ENCODE measurements at places on chromosomes 4 and X.

- DNase-seq: no peak
Measured at GRCh38 chrX:12383196-12383595, 244.9 kb downstream of the FRMPD4 start.

DNA sequence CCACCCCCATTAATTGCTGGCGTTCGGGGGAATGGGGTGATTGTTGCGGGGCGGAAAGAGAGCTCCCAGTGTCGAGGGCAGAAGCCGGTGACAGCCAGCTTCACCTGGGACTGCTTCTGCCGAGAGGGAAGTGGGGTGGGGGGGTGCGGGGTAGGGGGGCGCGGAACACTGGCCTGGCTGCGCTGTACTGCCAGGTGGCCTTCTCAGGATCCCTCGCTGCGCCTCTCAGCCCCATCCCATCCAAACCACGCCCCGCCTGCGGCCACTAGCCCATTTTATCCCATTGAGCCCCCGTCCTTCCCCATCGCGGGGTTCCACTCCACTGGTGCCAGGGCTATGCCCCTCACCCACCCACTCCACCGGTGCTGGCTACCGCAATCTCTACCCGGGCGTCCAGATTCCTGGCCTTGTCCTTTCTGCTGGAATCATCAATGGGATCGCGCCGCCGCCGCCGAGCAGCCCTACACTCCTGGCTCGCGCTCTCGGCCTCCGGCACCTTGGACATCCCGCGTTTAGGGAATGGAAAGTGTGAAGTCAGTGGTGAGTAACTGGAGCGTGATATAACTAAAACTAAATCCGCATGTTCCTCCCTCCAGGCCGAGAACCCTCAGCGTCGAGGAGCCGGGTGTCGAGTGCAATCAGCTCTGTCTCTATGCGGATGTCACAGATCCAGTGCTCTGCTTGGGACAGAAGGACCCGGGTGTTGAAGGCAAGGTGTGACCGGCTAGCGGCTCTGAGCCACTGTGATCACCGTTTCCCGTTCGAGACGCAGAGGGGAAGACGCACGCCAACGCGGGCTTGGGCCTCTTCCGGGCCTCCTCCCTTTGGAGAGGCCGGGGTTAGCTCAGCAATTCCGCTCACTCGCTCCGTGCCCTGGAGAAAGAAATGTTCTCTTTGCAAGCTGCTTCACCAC lies 20.5 kb downstream of the NKX3-2 start:
- DNase-seq: no peak

DNA sequence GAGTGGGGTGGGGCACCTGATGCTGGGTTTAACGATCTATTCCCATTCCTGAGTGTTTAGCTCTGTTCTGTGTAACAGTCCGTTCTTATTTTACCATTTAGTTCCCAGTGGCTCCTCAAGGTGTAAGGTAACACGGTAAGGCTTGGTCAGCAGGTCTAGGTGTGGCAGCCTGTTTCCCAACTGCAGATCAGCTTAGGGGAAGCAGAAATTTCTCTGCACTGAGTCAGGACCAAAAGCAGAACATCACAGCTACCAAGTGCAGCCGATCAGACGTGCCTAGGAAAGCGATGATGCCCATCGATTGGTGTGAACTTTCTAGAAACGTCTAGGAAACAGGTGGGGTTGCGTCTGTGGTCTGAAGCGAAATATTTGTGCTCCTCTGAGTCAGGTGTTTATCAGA lies 240.1 kb downstream of the STIM2 start:
- DNase-seq: peak; percentile 13

- DNase-seq: no peak
Measured at GRCh38 chr4:6272863-6273660, 3.4 kb downstream of the WFS1 start.

GRCh38 chr4:153823483-153823882 lies 34.6 kb upstream of the SFRP2 start:
- no peak for DNase-seq

DNA sequence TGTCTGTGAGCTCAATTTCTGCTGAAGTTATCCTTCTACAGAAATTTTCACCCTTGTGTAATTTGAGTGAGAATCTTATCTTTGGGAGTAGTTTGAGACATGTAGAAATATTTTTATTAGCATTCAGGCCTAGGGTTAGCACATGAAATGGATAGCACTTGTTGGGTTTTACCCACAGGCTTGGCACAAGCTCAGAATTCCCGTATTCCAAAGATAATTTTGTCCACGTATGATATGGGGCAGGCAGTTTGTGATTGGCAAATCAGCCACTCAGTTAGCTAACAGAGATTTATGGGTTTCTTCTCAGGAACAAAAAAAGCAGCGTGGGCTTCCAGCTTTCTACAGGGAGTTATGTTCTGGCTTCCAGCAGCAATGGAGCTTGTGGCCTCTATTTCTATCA lies 117.9 kb upstream of the DCAF8L1 start:
- DNase-seq: no peak

DNA sequence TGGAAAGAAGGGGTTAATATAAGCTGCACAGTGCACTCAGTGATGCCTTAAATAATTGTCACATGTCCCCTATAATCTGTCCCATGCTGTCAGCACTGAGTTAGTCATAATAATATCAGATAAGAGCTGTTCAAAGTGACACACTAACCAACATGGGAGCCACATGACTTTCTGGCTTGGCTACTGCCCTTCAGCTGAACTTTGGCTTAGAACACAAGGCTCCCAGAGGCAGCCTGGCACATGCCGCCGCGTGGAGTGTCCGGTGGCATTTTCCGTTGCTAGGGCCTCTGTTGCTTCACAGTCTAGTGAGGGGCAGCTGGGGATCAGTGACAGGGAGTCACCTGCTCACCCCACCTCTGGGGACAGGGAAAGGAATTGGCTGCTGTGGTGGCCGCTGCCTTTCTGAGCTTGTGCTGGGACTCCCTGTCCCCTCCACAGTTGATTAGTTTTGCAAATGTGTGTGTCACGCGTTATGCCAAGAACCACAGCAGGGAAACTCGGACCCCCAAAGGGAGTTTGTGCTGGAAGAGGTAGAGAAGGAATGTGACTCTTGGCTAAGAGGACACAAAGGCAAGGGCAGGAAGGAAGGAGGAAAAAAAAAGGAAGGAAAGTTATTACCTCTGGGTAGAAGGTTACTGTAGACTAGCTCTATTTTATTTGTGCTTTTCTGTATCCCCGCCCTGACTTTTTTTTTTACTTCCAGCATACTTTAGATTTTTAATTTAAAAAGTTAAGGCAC lies 41.1 kb upstream of the PPARGC1A start:
- no peak for DNase-seq

DNA sequence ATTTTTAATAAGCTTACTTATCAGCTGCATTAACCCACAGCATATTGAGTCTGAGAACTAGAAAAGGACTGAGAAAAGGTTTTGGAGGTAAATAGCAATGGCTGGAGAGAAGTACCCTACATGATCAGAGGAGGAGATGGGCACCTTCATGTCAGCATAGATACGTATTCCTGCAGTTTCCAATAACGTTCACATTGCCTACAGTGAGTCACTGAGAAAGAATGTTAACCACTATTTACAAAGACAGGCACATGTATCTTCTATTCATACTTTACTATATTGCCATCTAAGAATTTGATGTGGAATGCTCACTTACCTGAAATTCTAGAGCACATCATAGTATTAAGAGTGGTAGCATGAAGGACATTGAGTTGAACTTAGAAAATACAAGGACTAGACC lies 92.5 kb downstream of the TLL1 start:
- DNase-seq: no peak

- no peak for DNase-seq
Measured at GRCh38 chrX:9164533-9165426, 130.9 kb upstream of the FAM9B start.
